ENCODE measurements at places on chromosomes 16 and 17.

DNA sequence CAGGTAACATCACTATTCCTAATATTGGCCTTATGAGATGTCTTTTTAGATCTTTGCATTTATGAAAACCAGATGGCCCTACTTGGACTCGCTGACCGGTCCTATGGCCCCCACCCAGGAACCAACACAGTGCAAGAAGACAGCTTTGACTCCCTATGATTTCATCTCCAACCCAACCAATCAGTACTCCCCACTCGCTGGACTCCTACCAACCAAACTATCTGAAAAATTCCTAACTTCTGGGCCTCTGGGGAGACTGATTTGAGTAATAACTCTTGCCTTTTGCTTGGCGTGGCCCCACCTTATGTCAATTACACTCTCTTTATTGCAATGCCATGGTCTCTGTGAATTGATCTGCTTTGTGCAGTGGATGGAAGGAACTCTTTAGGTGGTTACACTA, 828.9 kb downstream of the CDH11 start:
- no peak for DNase-seq

DNA sequence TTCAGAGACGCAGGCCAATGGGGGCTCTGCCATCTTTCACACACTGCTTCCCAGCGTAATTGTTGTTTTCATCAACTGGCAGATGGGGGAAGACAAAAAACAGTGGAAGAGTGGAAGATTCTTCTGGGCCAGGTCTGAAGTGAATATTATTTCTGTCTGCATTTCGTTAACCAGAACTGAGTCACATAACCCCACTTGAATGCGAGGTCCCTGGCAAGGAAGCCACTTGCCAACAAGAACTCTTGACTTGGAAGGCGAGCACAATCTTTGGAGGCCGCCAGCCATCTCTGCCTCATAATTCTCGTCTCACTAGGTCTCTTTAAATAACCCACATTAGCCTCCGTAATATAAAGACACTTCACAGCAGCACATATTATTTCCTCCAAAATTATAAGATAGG, 75.4 kb downstream of the CYB561 start:
- no peak for DNase-seq

GRCh38 chr16:17211797-17212196, 259.0 kb downstream of the XYLT1 start:
- DNase-seq, result peak; percentile 53

DNA sequence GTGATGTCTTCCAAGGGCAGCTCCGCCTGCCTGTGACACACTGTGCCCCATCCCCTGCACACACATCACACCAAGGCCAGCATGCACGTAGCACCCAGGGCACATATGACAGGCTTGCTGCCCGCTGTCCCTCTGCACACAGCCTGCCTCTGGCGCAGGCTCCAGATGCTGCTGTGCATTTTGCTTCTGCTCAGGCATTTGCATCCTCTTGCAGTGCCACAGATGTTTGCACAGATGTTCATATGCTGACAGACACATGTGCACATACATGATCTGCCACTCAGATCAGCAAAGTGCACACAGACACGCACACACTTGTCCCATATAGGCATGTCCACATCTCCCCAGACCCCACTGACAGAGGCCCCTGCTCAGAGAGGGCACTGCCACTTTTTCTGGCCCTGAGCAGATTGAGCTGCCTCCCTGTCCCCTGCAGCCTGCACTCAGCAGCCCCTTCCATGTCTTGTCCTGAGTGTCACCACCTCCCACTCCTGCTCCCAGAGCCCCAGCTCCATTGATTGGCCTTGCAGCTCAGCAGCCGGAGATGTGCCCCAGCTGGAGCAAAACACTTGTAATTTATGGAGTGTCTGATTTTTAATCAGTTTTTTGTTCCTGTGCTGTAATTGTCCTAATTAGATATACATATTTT, 115.1 kb upstream of the RPL38 start:
- no peak for DNase-seq
